Activated CD8-positive, alpha-beta T cell treated with anti-CD3 and anti-CD28 coated beads for 36 hours (primary cell): ENCODE measurements at places on chromosomes 6 and 20.

GRCh38 chr20:25697132-25697446 lies 436 bp upstream of the ZNF337 start:
- no peak for DNase-seq

- peak; percentile 24 for DNase-seq
These were observed 20.2 kb upstream of the TNFAIP3 start for GRCh38 chr6:137846772-137847313.

- DNase-seq, result no peak
These were observed 606.6 kb downstream of the MAFB start for GRCh38 chr20:40082436-40082835.

GRCh38 chr6:154343473-154344308 lies 12.9 kb downstream of the IPCEF1 start:
- no peak for DNase-seq
